ENCODE measurements at places on chromosomes 13 and 19. TPM values are rescaled to one million over a fixed set of nuclear protein-coding genes. Genes with fewer than 3 reads are reported as not detected.

GRCh38 chr13:33316890-33317289, 31.3 kb upstream of the STARD13 start:
- H3K27ac ChIP-seq, result no peak overlapping the region
- H3K4me3 ChIP-seq, result no peak overlapping the region
- no peaks in the 10 kb centered on the region for H3K27me3 ChIP-seq
- DNase-seq, result no peak
- H3K36me3 ChIP-seq, result no peaks in the 10 kb centered on the region

- DNase-seq, result no peak
- H3K27me3 ChIP-seq, result no peaks in the 10 kb centered on the region
- no peak overlapping the region for H3K4me3 ChIP-seq
- H3K36me3 ChIP-seq, result no peaks in the 10 kb centered on the region
These were observed 51.3 kb downstream of the TEX29 start for GRCh38 chr13:111371720-111372119.

NBEA gene
- total RNA-seq, result 7.1 TPM

GRCh38 chr13:41668130-41668757, 210.9 kb downstream of the RGCC start:
- H3K4me1 ChIP-seq, result no peaks in the 10 kb centered on the region
- H3K4me3 ChIP-seq, result no peak overlapping the region
- no peak overlapping the region for H3K27ac ChIP-seq
- no peaks in the 10 kb centered on the region for H3K27me3 ChIP-seq
- DNase-seq, result peak; percentile 75

PGLYRP1 gene
- 0.38 TPM for total RNA-seq

ZNF222 gene
- total RNA-seq, result 3.4 TPM

DNA sequence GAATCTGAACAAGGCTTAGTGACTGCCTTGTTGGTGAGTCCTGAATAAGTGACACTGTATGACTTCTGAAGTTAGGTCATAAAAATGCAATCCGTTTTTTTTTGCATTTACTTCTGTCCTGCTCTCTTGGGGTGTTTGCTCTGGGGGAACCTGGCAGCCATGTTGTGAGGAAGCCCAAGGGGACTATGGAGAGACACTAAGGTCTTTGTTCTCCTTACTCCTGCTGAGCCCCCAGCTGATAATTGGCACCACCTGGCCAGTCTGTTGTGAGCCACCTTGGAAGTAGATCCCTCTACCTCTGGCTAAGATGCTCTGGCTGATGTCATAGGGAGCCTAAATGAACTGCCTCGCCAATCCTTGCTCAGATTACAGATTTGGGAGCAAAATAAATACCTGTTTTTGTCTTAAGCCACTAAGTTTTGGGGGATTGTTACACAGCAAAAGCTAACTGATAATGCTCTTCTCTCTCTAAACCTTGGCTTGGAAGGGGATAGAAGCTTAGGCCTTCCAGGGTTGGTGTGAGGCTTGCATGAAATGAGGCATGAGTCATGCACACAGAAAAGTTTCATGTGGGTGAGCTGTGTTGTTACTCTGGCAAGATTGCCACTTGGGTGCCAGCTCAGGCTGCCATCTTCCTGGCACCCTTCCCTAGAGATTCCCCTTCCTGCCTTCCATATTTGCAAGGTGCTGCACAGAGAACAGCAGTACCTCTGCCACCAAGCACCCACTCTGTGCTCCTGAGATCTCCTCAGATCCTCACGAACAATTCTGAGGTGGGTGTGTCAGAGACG, 10.1 kb downstream of the TUBB4A start:
- H3K27me3 ChIP-seq, result no peaks in the 10 kb centered on the region
- H3K27ac ChIP-seq, result no peak overlapping the region
- no peaks in the 10 kb centered on the region for H3K36me3 ChIP-seq
- DNase-seq, result no peak
- H3K4me1 ChIP-seq, result no peaks in the 10 kb centered on the region
- H3K4me3 ChIP-seq, result no peak overlapping the region

- peaks cover 43% of the 10 kb centered on the region for H3K4me1 ChIP-seq
- H3K4me3 ChIP-seq, result no peak overlapping the region
- no peaks in the 10 kb centered on the region for H3K36me3 ChIP-seq
- H3K27me3 ChIP-seq, result peaks cover 81% of the 10 kb centered on the region
- no peak for DNase-seq
- H3K27ac ChIP-seq, result no peak overlapping the region
These were observed 19.2 kb downstream of the SIGLEC8 start for GRCh38 chr19:51439021-51439465.

POLR2I gene
- 43.7 TPM for total RNA-seq

- H3K4me1 ChIP-seq, result peaks cover 6% of the 10 kb centered on the region
- no peaks in the 10 kb centered on the region for H3K36me3 ChIP-seq
- no peak overlapping the region for H3K4me3 ChIP-seq
- DNase-seq, result no peak
- H3K27ac ChIP-seq, result no peak overlapping the region
These were observed 147.5 kb upstream of the SOX21 start for GRCh38 chr13:94859811-94860210.

DNA sequence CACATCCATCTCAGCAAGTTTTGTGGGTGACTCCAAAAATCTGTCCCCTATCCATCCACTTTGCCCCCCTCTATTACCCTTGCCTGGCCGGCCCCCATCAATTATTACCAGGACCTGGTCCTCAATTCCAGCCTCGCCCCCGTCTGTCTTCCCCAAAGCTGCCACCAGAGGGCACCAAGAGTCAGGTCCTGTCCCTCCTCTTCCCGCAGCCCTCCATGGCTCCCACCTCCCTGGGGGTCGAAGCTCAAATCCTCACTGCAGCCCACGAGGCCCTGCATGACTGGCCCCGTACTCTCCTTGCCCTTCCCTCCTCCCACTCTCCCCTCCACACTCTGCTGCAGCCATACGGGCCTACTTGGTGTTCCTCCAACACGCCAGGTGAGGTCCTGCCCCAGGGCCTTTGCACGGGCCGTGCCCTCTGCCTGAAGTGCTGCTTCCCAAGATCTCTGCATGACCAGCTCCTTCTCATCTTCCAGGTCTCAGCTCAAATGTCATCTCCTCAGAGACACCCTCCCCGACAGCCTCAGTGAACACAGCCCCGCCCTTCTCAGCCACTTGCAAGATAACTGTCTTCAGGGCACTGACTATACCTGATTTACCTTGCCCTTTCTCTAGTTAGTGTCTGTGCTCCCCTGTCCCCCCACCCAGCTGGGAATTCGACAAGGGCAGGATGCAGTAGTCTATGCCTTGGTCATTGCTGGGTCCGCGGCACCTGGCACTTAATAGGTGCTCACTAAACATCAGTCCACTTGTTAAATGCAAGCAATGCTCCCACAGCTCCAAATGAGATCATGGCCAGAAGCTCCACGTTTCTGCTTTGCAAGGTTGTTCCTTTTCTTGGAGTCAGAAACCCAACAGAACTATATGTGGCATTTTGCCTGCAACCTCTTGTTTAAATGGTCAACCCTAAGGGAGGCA, 16.8 kb upstream of the SEMA6B start:
- H3K4me1 ChIP-seq, result peaks cover 5% of the 10 kb centered on the region
- H3K27ac ChIP-seq, result no peak overlapping the region
- DNase-seq, result no peak
- peaks cover 86% of the 10 kb centered on the region for H3K27me3 ChIP-seq

DNA sequence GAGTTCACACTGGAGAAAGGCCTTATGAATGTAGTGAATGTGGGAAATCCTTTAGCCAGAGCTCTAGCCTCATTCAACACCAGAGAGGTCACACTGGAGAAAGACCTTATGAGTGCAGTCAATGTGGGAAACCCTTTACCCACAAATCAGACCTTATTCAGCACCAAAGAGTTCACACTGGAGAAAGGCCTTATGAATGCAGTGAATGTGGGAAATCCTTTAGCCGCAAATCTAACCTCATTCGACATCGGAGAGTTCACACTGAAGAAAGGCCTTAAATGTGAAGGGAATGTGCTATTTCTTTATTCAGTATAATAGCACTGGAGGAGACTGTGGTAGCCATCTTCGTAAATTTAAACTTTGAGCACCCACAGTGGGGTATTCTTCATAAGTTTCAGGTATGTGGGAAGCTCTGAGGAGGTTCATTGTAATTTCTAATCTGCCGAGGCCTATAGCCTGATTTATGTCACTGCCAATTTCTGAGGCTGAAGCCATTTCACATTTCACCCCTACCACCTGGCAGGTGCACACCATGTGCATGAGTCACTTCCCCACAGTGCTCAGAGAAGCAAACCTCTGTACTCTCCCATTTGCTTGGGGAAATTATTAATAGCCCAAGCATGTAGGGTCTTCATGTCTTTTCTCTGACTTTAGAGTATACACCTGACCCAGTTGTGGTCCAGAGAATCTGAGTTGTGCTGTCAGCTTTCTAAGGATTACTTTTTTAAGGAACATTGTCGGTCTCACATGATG, 6.4 kb downstream of the ZNF551 start:
- H3K4me1 ChIP-seq, result peaks cover 4% of the 10 kb centered on the region
- no peak overlapping the region for H3K27ac ChIP-seq
- H3K36me3 ChIP-seq, result peaks cover 72% of the 10 kb centered on the region
- DNase-seq, result no peak
- H3K27me3 ChIP-seq, result no peaks in the 10 kb centered on the region
- H3K4me3 ChIP-seq, result no peak overlapping the region

DNA sequence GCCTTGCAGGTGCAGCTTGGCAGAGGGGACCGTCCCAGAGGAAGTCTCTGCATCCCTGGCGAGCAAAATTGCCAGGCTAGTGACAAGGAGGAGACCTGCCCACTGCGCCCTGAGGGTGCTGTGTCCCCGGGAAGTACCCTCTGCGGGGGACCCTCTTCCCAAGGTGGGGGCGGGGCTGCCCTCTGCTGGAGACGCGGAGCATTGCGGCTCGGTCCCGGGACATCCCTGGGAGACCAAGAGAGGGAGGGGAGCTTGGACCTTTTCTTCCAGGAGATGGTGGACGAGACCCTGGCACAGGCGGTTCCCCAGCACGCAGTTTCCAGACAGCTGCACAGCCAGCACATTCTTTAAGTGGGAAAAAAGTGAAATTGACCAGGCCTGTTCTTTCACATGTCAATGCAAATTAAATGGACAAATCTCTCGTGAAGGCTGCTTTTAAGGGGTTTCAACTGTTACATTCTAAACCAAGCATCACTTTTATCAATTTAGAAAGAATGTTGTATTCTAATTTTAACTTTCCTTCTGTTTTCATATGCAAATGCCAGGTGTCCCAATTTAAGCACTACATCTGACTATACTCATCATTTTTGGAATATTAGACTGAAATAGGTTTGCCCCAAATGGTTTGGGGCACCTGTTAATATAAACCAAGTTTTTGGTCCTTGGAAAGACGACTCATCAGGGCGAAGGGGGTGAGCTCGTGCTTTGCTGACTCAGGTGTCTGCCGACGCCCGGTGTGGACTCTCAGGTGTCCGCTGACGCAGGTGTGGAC, 60.7 kb downstream of the MCF2L start:
- H3K4me1 ChIP-seq, result no peaks in the 10 kb centered on the region
- H3K27ac ChIP-seq, result no peak overlapping the region
- DNase-seq, result peak; percentile 40
- H3K27me3 ChIP-seq, result no peaks in the 10 kb centered on the region
- no peak overlapping the region for H3K4me3 ChIP-seq

CHST8 gene
- total RNA-seq, result 0.47 TPM

GRCh38 chr19:11881151-11881800, 6.3 kb upstream of the ZNF69 start:
- no peaks in the 10 kb centered on the region for H3K4me1 ChIP-seq
- H3K27me3 ChIP-seq, result no peaks in the 10 kb centered on the region
- DNase-seq, result no peak
- H3K4me3 ChIP-seq, result no peak overlapping the region
- H3K27ac ChIP-seq, result no peak overlapping the region
- no peaks in the 10 kb centered on the region for H3K36me3 ChIP-seq

KIR2DL3 gene
- total RNA-seq, result not detected

GRCh38 chr19:44957526-44957925, 2.3 kb downstream of the CLPTM1 start:
- no peak for DNase-seq
- H3K27ac ChIP-seq, result no peak overlapping the region
- no peak overlapping the region for H3K4me3 ChIP-seq
- H3K36me3 ChIP-seq, result no peaks in the 10 kb centered on the region
- H3K4me1 ChIP-seq, result peaks cover 42% of the 10 kb centered on the region
- H3K27me3 ChIP-seq, result no peaks in the 10 kb centered on the region

S1PR4 gene
- total RNA-seq, result 20.8 TPM

DNA sequence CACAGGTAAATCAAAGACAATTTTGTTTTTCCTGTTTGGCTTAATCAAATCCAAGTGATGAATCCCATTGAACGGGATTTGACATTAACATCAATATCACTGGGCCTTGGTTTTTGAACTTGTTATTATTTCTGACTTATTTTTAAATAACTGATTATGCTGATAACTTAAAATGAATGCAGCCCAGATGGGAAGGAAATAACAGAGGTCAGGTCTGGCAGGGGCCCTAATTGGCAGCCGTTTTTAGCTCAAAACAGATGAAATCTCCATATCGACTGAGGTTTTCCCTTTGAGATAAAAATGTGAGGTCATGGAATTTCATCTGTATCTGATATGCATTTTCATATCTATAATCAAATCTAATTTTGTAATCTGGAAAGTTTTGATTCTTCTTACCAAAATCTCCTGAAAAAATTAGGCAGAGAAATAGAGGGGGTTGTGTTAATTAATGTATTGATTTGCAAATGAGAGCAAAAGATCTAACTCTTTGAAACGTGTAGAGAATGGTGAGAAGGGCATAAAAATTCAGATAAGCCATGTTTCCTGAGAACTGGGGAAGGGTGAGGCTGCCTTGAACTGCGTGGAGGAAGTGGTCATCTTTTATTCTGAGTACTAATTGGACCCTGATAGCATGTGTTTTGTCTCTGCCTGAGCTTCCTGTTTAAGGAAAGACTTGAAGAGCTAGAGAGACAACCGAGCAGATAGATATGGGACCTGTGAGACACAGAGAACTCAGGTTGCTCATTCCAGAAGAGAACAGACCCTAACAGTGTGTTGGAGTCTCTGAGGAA, 98.2 kb upstream of the C1QTNF9B start:
- H3K27me3 ChIP-seq, result no peaks in the 10 kb centered on the region
- H3K4me1 ChIP-seq, result no peaks in the 10 kb centered on the region
- no peaks in the 10 kb centered on the region for H3K36me3 ChIP-seq
- DNase-seq, result no peak
- H3K27ac ChIP-seq, result no peak overlapping the region
